ENCODE measurements at places on chromosomes 5 and 9.

- no peak for DNase-seq
Measured at GRCh38 chr5:443239-444151, 519 bp downstream of the EXOC3 start.

GRCh38 chr9:115998666-115999065, 154.9 kb upstream of the PAPPA start:
- DNase-seq = no peak

DNA sequence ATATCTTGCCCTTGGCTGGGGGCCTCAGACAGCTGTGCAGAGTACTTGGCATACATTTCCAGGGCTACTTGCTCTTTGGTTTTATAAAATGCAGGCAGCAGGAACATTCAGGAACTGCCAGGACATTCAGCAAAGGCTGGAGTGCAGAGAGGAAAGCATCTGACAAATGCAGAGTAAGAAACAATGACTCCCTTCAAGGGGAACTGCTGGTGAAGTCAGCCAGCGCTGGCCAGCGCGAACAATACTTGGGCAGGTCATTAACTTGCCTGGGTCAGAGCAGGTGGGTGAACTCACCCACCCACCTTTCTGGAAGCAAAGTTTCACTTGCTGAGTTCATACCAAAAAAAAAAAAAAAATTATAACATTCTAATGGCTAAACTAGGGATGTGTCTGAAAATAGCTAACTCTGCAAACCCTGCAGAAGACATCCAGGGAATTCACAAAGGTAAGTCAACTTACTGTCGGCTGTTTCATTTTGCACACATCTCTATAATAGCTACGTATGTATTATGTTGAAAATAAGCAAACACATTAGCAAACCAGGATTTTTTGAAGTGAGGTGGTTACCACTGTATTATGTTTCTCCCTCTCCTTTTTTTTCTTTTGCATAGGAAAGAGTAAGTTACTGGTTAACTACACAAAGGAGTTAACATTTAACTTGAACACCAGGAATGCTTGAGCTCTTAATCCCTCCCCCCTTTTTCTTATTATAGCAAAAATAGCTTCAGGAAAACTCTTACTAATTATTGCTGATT, 152.2 kb downstream of the GLIS3 start:
- DNase-seq = no peak

- no peak for DNase-seq
Measured at GRCh38 chr9:87615136-87615535, 110.8 kb upstream of the CTSL start.

DNA sequence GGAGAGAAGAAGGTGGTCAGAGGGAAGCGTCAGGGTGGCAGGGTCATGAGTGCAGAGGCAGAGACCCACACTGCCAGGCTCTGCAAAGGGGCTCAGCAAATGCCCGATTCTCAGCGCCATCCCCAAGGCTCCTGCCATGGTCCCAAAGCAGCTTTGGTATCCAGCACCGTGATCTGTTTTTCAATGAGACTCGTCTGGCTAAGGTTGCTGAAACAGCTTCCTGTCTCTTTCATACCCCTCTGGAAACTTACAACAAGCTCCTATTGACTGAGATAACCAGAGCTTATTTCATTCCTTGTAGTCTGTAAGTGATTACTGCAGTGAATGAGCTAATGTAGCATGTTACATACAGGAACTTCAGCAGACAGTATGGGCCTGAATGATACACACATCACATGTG, 568.6 kb upstream of the DAP start:
- no peak for DNase-seq

All from cortex of kidney (tissue), 1 donor.